Activated T-helper 17 cell treated with anti-CD3 and anti-CD28 coated beads, Interleukin-2, amount 50 U/mL, for 72 hours (primary cell): ENCODE measurements at places on chromosomes 5 and 9. TPM values are rescaled to one million over a fixed set of nuclear protein-coding genes. Genes with fewer than 3 reads are reported as not detected.

ORM2 gene
- not detected for total RNA-seq

CYSRT1 gene
- total RNA-seq: 0.32 TPM

TMEM252 gene
- not detected for total RNA-seq

HMMR gene
- total RNA-seq: 68.0 TPM

ISL1 gene
- not detected for total RNA-seq

LEAP2 gene
- total RNA-seq: 1.8 TPM

ALDH1A1 gene
- not detected for total RNA-seq

PHF24 gene
- not detected for total RNA-seq

BTNL9 gene
- not detected for total RNA-seq

ZNF169 gene
- total RNA-seq: 6.9 TPM

FOXD4L6 gene
- not detected for total RNA-seq

TTLL11 gene
- 3.9 TPM for total RNA-seq

HAVCR1 gene
- not detected for total RNA-seq

GTF2H2C gene
- 59.0 TPM for total RNA-seq

DOCK8 gene
- 133 TPM for total RNA-seq

C9orf153 gene
- total RNA-seq: 0.26 TPM

TMEM161B gene
- total RNA-seq: 25.7 TPM

SHLD3 gene
- 1.7 TPM for total RNA-seq

NAIF1 gene
- 15.0 TPM for total RNA-seq

FOXD4L5 gene
- 0.37 TPM for total RNA-seq

FCN1 gene
- not detected for total RNA-seq

LECT2 gene
- not detected for total RNA-seq

RNF183 gene
- 10.9 TPM for total RNA-seq

MAP1B gene
- total RNA-seq: 0.04 TPM

GLT6D1 gene
- not detected for total RNA-seq

IL5 gene
- not detected for total RNA-seq

PCDHGA2 gene
- not detected for total RNA-seq

PCA3 gene
- not detected for total RNA-seq

CTXN3 gene
- total RNA-seq: not detected

TGFBR1 gene
- 56.3 TPM for total RNA-seq

ARL10 gene
- total RNA-seq: 8.7 TPM

HMGCR gene
- 49.4 TPM for total RNA-seq

ADAMTSL1 gene
- total RNA-seq: not detected

CBY3 gene
- total RNA-seq: not detected

VCAN gene
- not detected for total RNA-seq

GRM6 gene
- total RNA-seq: not detected

LAMC3 gene
- 0.11 TPM for total RNA-seq

NMUR2 gene
- total RNA-seq: not detected

BAAT gene
- total RNA-seq: 0.08 TPM

PCSK5 gene
- total RNA-seq: 3.8 TPM

ENTPD2 gene
- total RNA-seq: 0.69 TPM

MIER3 gene
- 18.9 TPM for total RNA-seq

KCTD16 gene
- 0.11 TPM for total RNA-seq

PTTG1 gene
- 221 TPM for total RNA-seq

SMIM33 gene
- 0.54 TPM for total RNA-seq

AQP3 gene
- total RNA-seq: 37.3 TPM

NR5A1 gene
- not detected for total RNA-seq

FBP2 gene
- total RNA-seq: not detected

SLF1 gene
- 16.2 TPM for total RNA-seq

LCN1 gene
- total RNA-seq: not detected

TMC1 gene
- total RNA-seq: 0.32 TPM

NELFB gene
- 78.0 TPM for total RNA-seq
